ENCODE measurements at places on chromosomes 2 and 18.

DNA sequence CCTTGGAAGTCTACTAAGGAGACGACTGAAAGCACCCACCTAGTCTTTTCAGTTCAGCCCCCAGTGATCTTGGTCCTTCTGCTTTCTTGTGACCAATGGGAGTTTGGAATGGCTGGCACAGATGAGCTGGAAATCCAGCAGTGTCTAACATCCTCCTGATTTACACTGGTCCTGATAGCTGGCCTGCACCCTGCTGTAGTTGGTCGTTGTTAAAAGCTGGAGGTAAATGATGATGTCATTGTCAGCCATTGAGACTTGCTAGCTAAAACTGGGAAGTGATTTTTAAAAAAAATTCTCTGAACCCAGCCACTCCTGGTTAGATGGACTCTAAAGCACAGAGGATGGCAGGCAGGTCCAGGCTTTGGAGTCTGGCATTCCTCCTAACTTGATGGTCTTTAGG, 19.3 kb downstream of the CCT7 start:
- no peak for DNase-seq

- DNase-seq: no peak
Observed at GRCh38 chr2:216606551-216607276, 26.5 kb upstream of the IGFBP2 start.

- DNase-seq: peak; percentile 83
Observed at GRCh38 chr2:37344453-37345361, at the start of gene QPCT. TSS of gene QPCT (plus strand) at chr2:37344630. CDS start at chr2:37344732, 102 bp downstream.

DNA sequence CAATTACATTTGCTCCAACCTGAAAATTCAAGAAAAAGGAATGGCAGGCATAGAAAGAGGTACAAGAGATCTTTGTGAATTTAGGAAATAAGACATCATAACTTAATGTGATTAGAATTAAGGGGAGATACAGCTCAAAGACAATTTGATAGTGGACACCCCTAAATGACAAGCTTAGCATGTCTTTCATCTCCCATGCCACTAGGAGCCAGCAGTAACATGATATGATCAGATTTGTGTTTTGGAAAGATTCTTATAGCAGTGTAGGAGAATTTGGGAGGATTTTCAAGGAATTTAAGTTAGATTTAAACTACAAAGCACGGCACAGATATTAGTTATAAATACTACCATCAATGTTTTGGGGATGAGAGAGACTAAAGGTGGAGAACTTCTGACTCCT, 340.8 kb downstream of the RDH14 start:
- DNase-seq: no peak

DNA sequence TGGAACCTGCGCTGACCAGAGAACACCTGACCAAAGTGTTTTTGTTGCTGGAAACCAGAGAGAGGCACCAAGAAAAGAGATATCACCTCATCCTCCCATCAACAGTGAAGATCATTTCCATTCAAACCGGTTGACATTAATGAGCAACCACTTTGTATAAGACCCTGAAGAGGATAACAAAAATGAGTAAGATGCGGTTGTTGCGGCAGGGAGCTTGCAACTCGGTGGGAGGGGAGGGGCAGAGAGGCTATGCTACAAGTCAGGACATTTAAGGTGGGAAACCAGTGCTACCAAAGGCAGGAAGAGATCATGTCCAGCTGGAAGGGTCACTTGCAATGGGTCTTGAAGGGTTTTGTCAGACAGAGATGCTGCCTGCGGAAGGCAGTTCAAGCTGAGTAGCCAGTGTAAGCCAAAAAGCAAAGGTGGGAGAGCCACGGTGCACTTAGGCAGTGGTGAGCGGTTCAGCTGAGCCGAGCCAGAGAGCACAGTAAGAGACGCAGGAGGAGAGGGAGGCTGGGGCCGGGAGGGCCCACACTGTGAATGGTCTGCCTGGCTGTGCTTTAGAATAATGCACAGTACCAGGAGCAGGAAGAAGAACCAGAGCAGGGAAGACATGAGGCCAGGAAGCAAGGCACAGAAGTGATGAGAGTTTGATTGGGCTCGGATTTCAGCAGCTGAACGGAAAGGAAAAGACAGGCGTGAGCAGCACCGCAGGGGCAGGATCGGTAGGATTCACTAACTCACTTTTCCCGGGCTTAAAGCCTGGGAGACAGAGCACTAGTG, 24.4 kb upstream of the DTNB start:
- peak; percentile 23 for DNase-seq
